ENCODE measurements at places on chromosomes 16 and 17.
A peak's percentile ranks its signal among the peaks of the same experiment; 100 is the strongest.

DNA sequence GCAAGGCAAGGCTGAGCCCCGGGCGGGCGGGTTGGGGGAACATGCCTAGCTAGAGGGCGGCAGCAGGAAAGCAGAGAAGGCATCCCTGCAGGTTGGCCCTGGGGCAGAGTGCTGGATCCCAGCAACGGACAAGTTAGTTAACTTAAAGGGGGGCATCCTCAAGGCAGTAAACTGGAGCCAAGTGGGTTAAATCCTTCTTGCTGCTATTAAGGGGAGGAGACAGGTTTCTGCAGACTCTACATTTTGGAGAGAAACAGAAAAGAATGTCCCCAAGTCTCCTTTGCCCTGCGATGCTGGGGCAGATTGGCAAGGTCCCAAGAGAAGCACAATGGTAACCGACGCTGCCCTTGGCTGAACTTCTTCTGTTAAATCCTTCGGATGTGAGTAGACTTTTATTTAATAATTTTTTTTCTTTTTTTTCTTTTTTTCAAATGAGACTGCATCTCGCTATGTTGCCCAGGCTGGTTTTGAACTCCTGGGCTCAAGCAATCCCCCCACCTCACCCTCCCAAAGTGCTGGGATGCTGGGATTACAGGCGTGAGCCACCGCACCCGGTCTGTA, 14.0 kb downstream of the ATP5PD start:
- no peak overlapping the region for H3K4me3 ChIP-seq
- DNase-seq, result no peak
- H3K36me3 ChIP-seq, result no peaks in the 10 kb centered on the region
- peaks cover 55% of the 10 kb centered on the region for H3K4me1 ChIP-seq

DNA sequence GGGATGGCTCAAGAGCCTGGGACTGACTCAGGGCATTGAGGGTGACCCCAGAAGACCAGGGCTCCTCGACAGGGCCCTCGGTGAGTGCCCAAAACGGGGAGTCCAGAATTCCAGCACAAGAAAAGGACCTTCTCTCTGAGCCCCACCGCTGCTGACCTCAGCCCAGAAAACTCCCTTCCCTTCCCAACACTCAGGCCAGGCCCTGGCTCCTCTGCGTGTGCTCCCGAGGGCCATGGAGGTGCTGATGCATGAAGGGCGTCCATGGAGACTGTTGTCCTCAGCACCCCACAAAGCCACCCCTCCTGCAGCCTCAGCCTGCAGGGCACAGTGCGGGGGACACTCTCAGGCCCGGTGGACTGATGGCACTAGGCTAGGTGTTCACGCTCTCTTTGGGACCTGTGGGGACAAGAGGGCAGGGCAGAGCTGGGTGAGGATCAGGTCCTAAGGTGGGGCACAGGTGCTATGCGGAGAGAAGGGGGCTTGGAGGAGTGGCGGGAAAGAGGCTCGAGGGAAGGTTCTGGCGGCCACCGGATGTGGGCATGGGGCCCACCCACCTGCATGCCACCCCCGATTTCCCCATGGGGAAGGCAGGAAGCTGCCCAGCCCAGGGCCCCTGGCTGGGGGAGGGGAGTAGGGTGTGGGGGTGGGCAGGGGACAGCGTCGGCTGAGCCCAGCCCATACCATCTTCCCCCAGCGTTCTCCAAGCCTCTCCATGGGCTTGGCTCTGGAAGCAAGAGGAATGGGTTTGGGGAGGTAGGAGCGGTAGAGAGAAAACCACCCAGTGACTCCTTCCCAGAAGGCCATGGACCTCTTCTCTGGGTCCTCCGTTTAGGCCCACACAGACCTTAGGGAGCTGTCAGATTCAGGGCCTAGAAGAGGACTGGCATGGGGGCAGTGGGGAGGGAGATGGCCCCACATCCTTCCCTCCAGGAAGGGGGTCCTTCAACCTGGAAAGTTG, 4.5 kb upstream of the TSPOAP1 start:
- peak overlapping the region; percentile 99 for H3K4me3 ChIP-seq
- no peaks in the 10 kb centered on the region for H3K27me3 ChIP-seq
- peaks cover 9% of the 10 kb centered on the region for H3K36me3 ChIP-seq
- no peak for DNase-seq
- H3K27ac ChIP-seq, result peak overlapping the region; percentile 100

DNA sequence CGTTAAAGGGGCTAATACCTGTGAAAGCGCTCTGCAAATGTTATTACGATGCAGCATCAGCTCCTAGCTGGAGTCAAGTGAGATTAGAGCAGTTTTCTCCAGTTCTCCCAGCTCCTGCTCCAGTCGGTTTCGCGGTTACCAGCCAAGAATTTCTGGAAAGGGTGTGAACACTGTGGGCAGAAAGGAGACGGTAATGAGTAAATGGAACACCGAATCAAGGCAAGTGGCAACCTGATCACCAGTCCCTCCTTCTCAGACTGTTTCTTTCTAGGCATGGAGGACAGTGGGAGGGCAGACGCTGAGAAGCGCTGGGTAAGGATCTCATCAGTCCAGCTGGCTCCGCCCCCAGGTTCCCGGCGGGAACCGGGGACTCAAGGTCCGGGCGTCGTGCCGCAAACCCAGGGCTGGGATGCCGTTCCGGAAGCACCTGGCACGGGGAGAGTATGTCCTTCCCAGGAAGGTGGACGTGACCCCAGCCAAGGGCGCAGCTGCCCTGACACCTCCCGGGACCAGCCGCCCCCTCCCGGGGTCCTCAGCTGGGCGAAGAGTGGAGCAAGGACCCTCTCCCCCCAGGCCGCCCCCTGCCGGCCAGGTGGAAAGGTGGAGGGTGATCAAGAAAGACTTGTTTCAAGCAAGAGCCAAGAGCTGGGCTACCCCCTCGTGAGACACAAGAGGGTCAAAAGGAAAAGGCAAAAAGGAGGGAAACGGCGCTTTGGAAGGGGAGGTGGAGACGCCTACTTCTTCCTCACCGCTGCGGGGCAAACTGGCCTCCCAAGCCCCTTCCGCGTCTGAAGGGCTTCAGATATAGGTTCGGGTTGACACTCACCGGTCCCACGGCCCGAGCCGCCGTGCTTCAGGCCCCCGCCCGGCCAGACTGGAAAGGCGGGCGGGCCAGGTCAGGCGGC, 481 bp downstream of the MYO19 start:
- DNase-seq, result no peak
- H3K27ac ChIP-seq, result peak overlapping the region; percentile 97
- H3K4me1 ChIP-seq, result peaks cover 23% of the 10 kb centered on the region
- H3K4me3 ChIP-seq, result peak overlapping the region; percentile 71

DNA sequence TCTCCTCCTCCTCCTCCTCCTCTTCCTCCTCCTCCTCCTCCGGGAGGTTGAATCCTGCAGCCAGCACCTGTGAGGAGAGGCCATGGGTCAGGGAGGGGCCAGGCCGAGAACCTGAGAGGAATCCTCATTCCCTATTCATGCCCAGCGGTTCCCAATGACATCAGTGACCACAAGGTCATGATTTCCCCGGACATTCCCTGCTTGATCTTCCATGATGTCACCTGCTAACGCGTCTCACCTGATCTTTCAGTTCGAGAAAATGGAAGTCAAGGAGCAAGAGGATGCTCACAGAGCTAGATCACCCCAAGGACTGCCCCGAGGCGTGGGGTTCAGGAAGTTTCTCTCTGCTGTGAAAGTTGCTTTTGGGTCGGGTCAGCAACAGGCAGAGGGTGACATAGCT, 5.4 kb downstream of the APOBR start:
- H3K27me3 ChIP-seq, result no peaks in the 10 kb centered on the region
- peaks cover 40% of the 10 kb centered on the region for H3K36me3 ChIP-seq
- H3K27ac ChIP-seq, result peak overlapping the region; percentile 99
- H3K4me1 ChIP-seq, result peaks cover 48% of the 10 kb centered on the region
- no peak overlapping the region for H3K4me3 ChIP-seq

- H3K4me1 ChIP-seq, result peaks cover 30% of the 10 kb centered on the region
- H3K27ac ChIP-seq, result peak overlapping the region; percentile 96
- H3K4me3 ChIP-seq, result peak overlapping the region; percentile 6
- no peaks in the 10 kb centered on the region for H3K36me3 ChIP-seq
- no peaks in the 10 kb centered on the region for H3K27me3 ChIP-seq
Observed at GRCh38 chr16:11639925-11640899, 28.0 kb upstream of the SNN start.

- no peak for DNase-seq
- H3K36me3 ChIP-seq, result no peaks in the 10 kb centered on the region
- no peaks in the 10 kb centered on the region for H3K4me1 ChIP-seq
- H3K4me3 ChIP-seq, result no peak overlapping the region
- H3K27ac ChIP-seq, result no peak overlapping the region
Observed at GRCh38 chr17:18218756-18219415, 6.5 kb upstream of the LLGL1 start.

Data from CD14-positive monocyte (primary cell).